ENCODE measurements at places on chromosomes 12 and 14. TPM values are rescaled to one million over a fixed set of nuclear protein-coding genes. Genes with fewer than 3 reads are reported as not detected.

The SERPINA6 gene
- 2.0 TPM for total RNA-seq

The LRR1 gene
- 15.3 TPM for total RNA-seq

The DHRS2 gene
- total RNA-seq: not detected

The TGFB3 gene
- 5.7 TPM for total RNA-seq

The CACNA1C gene
- 5.5 TPM for total RNA-seq

The BEGAIN gene
- 2.5 TPM for total RNA-seq

The FAM216A gene
- 1.9 TPM for total RNA-seq

The FBLN5 gene
- total RNA-seq: 6.1 TPM

DNA sequence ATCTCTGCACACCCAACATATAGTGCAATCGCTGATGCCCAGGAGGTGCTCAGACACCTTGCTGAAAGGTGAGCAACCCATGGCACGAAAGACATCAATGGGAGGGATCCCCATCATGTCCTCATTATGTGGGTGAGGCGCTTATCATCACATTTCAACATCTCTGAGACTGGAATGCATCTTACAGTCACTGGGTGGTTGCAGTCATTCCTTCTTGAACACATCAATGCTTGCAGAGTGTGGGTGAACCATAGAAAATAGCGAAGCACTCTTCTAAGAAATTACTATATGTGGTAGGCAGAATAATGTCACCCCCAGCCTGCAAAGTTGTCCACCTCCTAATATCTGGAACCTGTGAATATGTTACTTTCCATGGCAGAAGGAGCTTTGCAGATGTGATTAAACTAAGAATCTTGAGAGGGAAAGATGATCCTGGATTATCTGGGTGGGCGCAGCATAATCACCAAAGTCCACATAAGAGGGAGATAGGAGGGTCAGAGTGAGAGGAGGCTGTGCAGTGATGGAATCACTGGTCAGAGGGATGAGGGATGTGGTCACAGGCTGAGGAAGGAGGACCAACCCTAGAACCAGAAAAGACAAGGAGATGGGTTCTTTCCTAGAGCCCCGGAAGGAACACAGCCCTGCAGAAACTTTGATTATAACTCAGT lies 51.2 kb downstream of the GLRX5 start:
- no peak for DNase-seq

- peak; percentile 73 for DNase-seq
Observed at GRCh38 chr12:111596985-111597830, 1.9 kb downstream of the ATXN2 start.

DNA sequence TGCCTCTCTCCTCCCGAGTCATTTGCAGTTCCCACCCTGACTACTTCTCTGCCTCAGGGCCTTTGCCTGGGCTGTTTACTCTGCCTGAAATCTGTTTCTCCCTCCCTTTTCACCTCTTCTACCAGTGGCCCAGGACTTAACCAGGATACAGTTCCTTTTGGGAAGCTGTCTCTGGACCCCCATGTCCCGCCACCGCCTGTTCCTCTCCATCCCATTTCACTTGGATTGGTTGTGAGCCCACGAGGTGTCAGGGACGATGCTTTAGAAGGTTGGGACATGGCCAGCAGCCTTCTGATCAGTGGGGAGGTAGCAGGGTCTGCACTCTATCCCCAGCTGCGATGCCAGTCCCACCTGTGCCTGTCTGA lies 51.8 kb downstream of the FAM222A start:
- DNase-seq: no peak

GRCh38 chr12:125512541-125513298 lies 447.5 kb downstream of the AACS start:
- DNase-seq: no peak

DNA sequence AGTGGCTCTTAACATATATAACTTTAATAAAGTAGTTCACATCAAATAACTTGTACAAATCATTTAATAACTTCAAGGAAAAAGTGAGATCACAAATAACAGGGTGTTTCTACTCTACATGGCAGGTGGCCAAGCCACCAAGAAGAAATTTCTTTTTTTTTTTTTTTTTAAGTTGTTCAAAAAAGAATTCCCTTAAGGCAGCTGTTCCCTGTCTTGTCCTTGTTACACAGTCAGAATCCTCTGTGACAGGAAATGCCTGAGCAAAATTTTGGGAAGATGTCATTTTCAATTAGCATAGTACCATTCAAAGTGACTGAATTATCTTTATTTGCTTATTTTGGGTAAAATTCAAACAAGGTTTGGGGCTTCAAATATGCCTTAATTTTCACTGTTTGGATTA lies 79.4 kb downstream of the LIN7A start:
- no peak for DNase-seq

DNA sequence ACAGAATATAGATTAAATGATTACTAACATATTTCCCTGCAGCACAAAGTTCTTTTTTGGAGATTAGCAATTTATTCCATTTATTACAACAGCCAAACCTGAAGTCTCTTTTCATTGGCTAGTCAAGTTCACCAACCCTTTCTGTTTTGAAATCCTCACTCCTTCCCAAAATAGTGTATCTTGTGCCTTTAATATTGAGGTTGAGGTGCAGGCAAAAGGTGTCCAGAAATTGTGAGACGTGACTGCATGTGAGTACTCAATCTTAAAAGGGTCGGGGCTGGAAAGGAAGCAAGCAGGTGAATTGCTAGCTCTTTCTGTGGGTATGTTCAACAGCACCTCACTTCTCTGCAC lies 11.1 kb upstream of the FOXN3 start:
- DNase-seq: no peak

DNA sequence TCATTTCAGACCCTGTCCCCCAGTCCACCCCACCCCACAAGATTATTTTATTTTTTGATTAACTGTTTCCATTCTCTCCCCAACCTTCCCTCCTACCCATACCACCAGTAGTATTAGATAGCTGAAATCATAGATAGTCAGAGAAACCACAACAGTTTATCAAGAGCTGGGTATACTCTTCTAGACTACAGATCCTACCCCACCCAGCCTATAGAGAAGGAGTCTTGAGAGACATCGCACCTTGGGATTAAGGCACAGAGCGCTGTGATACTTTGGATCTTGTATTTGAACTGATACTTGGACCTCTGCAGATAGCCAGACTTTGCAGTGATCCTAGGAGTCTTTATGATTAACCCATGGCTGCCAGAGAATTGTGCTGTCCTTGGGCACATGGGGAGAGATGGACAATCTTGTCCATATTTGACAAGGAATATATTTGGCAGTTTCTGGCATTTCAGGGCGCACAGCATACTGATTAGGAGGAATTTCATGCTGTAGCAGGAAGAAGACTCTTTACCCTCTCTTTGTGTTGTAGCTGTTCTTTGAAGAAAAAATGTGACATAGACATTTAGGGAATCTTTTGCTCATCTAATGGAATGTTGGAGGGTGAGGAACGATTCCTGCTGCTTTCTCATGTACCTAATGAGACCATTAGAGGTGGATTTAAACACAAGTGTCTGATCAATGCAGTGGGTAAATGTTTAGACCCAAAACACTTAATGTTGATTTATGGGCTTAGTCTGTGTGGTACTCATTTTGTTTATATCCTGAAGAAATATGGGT lies 982 bp downstream of the RBMS2 start:
- no peak for DNase-seq

- peak; percentile 17 for DNase-seq
Observed at GRCh38 chr14:71355324-71356201, 448.3 kb downstream of the PCNX1 start.

- no peak for DNase-seq
Observed at GRCh38 chr14:64117671-64118402, 176.3 kb downstream of the ESR2 start.

DNA sequence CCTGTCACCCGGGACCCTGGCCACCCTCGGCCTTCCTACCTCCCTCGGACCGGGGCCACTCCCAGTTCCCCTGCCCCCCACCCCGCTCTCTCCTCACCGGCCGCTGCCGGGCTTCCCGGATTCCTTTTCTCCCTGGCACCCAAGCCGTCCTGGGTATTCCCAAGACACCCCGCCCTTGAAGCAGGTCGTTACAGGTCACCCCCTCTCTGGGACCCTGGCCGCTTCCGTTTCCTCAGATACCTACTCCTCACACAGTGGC lies 493 bp downstream of the NUMB start:
- DNase-seq: peak; percentile 73

- DNase-seq: no peak
Observed at GRCh38 chr12:27335364-27336281, 3.0 kb downstream of the BMAL2 start.

DNA sequence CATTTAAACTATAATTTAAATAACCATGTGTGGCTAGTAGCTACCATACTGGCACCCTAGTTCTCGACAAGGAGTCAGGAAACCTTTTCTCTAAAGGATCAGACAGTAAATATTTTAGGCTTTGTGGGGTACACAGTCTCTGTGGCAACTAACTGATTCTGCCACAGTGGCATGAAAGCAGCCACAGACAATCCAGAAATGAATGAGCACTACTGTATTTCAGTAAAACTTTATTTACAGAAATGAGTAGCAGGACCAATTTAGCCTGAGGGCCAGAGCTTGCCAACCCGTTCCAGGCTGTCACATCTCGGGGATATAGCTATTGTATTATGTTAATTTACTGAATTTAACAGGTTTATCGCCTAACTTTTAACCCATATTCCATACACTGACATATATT lies 278.7 kb downstream of the ITPR2 start:
- no peak for DNase-seq

Data from mucosa of descending colon (tissue), 3 donors.